ENCODE measurements at places on chromosomes 16 and 17.

GRCh38 chr17:81713004-81713555 lies 996 bp downstream of the SLC25A10 start:
- no peak for DNase-seq

DNA sequence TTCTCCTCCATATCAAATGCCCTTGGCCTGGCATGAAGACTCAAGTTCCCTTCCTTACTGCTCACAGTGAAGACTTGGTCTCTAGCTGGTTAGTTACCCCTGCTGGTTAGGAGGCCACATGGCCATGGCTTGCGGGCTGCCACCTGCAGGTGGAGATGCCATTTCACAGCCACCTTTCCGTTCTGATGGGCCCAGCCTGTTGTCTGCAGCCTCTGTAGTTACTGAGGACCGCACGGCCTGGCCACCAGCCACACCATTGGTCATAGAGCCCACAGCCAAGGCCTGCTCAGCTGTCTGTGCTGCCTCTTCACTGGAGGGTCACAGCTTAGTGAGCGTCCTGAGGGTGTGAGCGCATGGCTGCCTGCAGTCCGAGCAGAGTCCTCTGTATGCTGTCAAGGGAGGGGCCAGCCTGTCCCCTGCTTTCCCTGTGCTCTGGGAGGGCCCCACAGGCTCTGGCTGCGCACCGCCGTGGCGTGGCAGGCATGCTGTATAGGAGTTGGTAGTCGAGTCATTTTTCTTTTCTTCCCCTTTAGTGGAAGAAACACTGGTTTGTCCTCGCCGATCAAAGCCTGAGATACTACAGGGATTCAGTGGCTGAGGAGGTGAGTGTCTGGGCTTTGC lies 59.2 kb downstream of the PLD6 start:
- no peak for DNase-seq

DNA sequence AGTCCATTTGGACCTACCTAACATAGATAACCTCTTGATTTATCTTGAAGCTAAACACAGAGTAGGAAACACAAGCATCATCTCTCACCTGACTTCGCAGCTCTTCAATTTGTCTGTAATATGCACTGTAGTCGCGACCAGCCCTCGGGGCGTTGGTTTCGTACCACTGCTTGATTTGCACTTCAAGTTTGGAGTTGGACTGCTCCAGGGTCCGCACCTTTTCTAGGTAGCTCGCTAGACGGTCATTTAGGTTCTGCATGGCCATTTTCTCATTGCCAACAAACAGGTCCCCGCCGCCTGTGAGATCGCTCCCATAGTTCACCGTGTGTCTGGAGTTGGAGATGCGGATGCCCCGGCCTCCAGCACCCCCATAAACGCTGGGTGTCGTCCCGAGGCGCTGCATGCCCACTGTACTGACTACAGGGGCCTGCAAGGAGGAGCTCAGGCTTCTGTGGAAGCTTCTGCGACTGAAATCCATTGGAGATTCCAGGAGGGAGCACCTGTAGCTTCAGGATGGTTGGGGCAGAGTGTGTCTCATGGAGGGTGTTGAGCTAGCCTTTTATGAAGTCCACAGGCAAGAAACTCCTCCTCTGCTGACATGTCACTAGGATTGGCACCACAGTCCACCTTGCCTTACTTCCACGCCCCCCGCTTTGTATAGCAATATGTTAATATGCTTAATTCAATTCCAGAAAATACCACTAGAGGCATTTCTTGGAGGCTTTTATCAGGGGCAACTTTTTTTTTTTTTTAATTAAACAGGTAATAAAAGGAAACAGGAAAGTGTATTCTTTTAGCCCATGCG lies at the start of gene KRT20:
KRT20 (minus strand) TSS at position 535 of the 805 bp plus-strand sequence; CDS start at position 478, 57 bp downstream.
- no peak for DNase-seq

DNA sequence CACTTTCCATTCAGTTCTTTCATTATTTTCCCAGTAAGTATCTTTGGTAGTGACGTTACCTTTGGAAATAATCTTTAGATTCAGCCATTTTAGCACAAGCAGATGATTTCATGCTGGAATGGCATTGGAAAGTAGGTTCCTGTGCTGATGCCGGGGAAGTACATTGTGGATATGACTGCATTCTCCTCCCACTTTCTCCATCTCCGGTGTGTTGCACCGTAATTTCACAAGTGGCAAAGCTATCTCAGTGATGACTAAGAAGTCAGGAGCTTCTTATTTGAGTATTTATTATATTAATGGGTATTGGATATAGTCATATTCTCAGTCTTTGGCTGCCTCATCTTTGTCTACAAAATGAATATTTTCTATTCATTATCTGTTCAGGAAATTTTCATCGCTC lies 69.8 kb downstream of the MRTFB start:
- no peak for DNase-seq

GRCh38 chr16:595094-595528 lies 5.2 kb downstream of the RAB40C start:
- no peak for DNase-seq

DNA sequence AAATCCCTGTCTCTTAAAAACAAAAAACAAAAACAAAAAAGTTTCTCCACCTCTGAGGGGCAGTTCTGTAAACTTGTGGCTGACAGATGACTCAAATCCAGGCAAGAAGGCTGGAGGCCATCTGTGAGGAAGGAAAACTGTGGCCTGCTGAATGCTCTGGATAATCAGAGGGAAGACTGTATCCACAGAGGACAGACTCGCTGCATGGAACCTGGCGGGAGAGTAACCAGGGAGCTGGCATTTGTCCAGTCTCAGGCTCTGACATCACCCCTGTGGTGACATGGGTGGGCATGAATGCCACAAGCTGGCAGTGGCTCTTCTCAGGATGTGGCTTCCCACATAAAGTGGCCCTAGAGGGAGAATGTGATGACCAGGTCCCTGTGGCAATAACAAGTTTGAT lies 2.8 kb upstream of the KSR1 start:
- no peak for DNase-seq

- DNase-seq, result no peak
Measured at GRCh38 chr17:34155947-34156346, 99.1 kb upstream of the CCL2 start.

GRCh38 chr16:90023078-90023447 lies 3.8 kb upstream of the DBNDD1 start:
- DNase-seq, result no peak
